ENCODE measurements at places on chromosomes 5 and 9.

GRCh38 chr5:94240134-94240533, 378.3 kb downstream of the KIAA0825 start:
- DNase-seq: no peak

- DNase-seq: no peak
These were observed 367.9 kb upstream of the GRAMD2B start for GRCh38 chr5:126055348-126055729.

- DNase-seq: no peak
These were observed 935.8 kb upstream of the EDIL3 start for GRCh38 chr5:85320495-85320894.

GRCh38 chr5:61148515-61148914, 13.8 kb downstream of the SMIM15 start:
- DNase-seq: no peak

GRCh38 chr5:119341452-119342349, 14.1 kb upstream of the TNFAIP8 start:
- DNase-seq: no peak

Data from LoVo (cell line).